KBM-7 (cell line): ENCODE measurements at places on chromosomes 5 and 9.

DNA sequence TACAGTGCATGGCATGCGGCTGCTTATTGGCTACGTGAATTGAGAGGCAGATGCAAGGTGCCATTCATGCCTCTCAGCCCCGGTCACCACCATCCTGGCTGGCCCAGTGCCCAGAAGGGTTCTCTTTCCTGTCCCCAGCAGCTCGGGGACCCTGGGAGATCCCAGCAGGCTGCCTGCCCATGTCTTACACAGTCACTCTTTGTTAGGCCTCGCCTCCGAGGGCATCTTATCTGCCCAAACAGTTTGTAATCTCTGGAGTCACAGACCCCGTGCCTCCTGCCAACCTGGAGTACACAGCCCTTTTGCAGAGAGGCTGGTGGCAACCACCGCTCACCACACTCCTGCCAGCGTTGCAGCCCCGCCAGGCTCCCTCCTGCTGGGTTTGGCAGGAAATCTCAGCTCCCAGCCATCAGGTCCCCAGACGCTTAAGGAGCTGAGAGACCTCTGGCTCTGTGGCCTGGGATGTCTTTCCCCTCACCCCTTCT is 7.0 kb upstream of the AK1 start:
- no peak for DNase-seq

- DNase-seq, result no peak
Measured at GRCh38 chr5:2131196-2131595, 248.5 kb upstream of the IRX4 start.

- DNase-seq, result no peak
Measured at GRCh38 chr5:23007236-23007635, 154.1 kb upstream of the CDH12 start.

- DNase-seq, result peak; percentile 58
Measured at GRCh38 chr9:113587471-113588031, 124.0 kb downstream of the RGS3 start.

- DNase-seq, result no peak
Measured at GRCh38 chr9:133784731-133785561, 46.8 kb upstream of the SARDH start.

GRCh38 chr9:109934857-109935215 is 154.8 kb downstream of the PALM2AKAP2 start:
- peak; percentile 83 for DNase-seq
